ENCODE measurements at places on chromosomes 3 and 15.

- no peak for DNase-seq
Measured at GRCh38 chr3:15361494-15362214, 29.3 kb upstream of the SH3BP5 start.

DNA sequence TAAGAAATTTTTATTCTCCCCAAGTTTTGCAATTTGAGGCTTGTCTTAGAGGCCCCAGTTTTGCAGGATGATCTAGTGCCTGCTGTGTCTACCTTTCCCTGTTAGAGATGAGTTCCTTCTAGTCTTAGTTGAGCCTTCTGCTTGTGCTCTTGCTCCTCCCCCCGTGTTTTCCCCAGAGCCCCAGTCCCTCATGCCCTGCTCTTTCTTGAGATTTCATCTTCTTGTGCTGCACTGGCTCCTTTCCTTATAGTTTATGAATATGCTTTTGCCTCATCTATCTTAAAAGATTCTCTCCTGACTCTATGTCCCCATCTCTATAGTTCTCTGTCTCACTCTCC, 4.7 kb downstream of the GAP43 start:
- no peak for DNase-seq

GRCh38 chr3:183275418-183275817, 22.4 kb downstream of the B3GNT5 start:
- no peak for DNase-seq

DNA sequence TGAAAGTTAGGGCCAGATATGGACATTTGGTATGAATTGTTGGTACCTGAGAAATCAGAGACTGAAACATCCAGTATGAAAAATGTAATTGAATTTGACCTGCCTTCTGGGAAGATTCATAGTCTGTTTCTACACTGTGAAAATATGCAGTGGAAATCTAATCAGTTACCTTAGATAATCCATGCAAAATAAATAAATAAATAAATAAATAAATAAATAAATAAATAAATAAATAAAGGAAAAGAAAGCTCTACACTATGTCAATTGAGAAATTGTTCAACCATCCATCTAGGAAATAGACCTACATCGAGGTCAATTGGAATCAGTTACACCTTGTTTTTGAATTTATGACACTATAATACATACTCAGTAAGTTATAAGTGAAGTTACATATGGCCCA, 252.3 kb downstream of the VGLL3 start:
- no peak for DNase-seq

DNA sequence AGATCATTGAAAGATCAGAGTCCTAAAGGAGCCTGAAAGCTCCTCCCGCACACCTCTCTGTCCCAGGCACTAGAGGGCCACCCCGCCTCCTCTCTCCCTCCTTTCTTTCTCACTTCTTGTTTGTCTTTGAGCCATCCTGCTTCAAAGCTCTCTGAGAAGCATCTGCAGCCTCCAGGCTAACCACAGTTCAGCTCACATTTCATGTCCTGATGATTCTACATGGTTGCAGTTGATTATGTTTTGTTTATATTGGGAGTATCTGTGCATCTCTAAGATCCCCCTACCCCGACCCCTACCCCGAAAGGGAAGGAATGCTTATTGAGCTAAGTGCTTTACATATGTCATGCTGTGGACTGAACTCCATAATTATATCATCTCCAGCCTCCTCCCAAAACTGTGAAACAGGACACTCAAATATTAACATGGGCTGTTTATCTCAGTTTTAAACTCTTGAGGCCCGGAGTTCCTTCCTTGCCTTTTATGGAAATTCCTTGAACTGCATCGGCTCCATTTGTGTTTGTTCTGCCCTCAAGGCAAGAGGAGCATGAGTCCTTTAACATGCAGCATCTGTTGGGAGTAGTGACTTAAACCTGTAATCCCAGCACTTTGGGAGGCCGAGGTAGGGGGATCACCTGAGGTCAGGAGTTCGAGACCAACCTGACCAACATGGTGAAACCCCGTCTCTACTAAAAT, 30.9 kb downstream of the MGLL start:
- DNase-seq, result peak; percentile 41

- no peak for DNase-seq
Measured at GRCh38 chr3:133655731-133656515, 5.8 kb downstream of the TOPBP1 start.

- peak; percentile 70 for DNase-seq
Measured at GRCh38 chr15:40247406-40247971, 8.6 kb downstream of the PAK6 start.

- no peak for DNase-seq
Measured at GRCh38 chr15:40398413-40398873, 7.2 kb upstream of the IVD start.

DNA sequence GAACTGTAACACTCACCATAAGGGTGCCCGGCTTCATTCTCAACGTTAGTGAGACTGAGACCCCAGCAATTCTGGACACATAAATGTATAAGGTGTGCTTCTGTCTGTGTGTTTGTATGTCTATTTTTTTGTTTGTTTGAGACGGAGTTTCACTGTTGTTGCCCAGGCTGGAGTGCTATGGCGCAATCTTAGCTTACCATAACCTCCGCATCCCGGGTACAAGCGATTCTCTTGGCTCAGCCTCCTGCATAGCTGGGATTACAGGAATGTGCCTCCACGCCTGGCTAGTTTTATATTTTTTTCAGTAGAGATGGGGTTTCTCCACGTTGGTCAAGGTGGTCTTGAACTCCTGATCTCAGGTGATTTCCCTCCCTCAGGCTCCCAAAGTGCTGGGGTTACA, 43.3 kb upstream of the C2CD4B start:
- DNase-seq, result no peak

GRCh38 chr3:27312044-27312668, 57.0 kb downstream of the NEK10 start:
- no peak for DNase-seq

- DNase-seq, result no peak
Measured at GRCh38 chr15:74752531-74752930, 3.9 kb downstream of the CYP1A2 start.

- no peak for DNase-seq
Measured at GRCh38 chr3:94441494-94441847, 378.6 kb downstream of the NSUN3 start.

DNA sequence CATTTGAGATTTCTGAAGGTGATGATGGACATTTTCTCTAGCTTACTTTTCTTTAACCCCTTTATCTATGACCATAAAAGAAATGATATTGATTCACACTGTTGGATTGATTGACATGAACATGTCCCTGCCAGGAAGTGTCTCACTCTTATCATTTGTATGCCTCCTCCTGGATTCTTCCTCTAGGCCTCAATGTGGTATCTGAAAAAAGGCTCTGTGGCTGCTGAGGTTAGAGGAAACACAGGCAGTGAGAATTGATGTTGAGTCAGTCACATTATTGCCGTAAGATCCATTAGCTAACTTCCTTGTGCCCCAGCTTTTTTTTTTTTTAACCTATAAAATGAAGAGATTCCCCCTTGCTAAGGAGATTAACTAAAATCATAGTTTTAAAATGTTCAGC, 8.0 kb upstream of the THRB start:
- no peak for DNase-seq

GRCh38 chr3:194134757-194135515, 1.0 kb upstream of the HES1 start:
- DNase-seq, result peak; percentile 93

DNA sequence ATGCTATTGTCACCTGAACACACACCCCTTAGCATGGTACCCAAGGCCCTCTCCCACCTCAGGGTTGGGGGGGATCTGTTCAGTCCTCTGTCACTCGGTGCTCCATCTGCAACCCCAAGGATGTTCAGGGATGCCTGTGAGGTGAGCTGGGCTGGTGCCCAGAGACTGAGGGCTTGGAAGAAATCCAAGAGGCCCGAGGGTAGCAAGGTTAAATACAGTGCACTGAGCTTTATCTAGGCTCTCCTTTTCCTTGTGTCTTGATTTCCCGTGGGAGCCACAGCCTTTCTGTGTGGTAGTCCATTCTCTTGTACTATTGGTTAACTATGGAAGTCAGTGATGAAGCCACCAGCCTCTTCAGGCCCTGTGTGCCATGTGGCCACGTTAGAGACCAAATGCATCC, 18.7 kb upstream of the WNT5A start:
- no peak for DNase-seq

DNA sequence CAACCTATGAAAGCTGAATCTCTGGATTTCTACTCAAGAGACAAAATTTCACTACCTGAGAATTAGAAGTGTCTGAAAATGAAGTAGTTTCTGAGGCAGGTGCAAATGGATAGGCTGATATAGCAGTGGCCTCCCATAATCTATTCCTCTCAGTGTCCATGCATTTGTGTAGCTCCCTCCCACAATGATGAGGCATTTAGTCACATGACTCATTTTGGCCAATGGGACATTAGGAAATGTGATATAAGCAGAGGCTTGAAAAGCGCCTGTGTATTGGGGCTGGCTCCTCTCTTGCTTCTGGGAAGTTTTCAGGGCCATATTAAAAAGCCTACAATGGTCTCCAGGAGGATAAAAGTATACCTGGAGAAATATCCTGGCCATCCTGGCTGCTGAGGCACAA, 79.7 kb upstream of the MRPL3 start:
- no peak for DNase-seq

DNA sequence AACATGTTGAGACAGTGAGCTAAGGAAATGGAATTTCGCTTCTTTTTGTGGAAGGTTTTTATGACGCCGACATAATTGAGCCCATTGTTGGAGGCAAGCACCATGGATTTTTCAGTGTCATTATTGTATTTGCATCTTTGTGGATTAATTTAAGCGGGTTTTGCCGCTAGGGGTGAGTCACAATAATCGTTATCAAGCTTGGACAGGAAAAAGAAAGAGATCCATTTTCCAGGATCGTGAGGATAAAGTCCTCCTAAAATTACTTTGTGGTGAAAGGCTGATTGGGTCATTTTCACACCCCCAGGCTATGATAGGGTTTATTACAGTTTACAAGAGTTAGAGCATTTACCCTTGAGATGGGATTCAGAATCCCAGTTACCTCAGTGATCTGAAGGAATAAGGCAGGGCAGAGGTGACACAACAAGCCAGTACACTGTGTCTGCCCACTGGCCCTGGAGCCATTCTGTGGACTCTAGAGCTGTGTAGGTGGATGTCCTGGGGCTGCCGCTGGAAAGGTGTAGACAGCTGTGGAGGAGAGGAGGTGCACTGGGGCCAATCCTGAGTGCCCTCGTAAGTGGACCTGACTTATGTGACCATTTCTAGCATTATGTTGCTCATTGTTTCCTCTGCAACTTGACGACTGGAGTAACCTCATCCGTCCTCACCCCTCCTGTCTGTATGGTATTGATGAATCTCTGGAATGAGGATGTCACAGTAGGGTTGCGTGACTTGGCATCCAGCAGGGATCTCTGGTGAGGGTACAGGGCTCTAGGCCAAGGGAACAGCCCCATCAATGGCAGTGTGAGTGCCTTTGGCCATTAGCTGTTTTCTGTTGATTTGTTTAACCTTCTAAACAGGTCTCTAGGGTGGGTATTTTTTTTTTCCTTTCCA, 370.1 kb downstream of the LRTM1 start:
- DNase-seq, result no peak
